ENCODE measurements at places on chromosomes 1 and 21.

DNA sequence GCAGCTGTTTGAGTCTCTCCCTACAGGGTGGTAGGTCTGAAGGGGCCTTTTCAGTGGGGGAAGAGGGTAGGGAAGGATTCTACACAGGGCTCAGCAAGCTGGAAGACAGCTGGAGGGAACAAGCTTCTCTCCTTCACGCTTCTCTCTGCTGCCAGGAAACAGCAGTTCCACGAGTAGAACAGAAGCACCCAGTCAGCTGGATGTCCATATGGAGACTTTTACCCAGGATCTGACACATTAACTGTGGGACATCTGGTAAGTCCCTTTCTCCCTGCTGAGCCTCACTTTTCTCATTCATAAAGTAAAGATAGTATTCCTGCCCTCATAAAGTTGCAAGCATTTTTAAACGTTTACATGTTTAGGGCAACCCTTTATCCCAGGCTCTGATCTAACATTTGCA is 280.3 kb downstream of the OMA1 start:
- DNase-seq = no peak

DNA sequence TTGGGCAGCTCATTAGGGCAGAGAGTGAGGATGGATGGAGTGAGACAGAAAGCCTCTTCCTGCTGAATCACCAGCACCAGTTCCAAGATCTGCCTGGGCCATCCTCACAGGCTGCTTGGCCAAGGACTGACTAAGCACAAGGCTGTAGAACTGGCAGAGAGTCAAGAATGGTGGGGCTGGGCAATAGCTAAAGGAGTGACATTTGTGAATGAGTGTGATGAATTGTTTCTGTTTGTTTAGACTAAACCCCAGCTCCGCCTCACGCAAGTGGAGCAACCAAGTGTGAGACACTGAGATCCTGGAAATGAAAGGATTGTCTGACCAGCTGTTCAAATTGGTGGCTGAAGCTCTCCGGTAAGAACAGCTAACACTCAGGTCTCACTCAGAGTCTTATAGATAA is 38.6 kb downstream of the BRINP2 start:
- no peak for DNase-seq

- DNase-seq = no peak
Measured at GRCh38 chr1:87318806-87319205, 9.9 kb upstream of the LMO4 start.

DNA sequence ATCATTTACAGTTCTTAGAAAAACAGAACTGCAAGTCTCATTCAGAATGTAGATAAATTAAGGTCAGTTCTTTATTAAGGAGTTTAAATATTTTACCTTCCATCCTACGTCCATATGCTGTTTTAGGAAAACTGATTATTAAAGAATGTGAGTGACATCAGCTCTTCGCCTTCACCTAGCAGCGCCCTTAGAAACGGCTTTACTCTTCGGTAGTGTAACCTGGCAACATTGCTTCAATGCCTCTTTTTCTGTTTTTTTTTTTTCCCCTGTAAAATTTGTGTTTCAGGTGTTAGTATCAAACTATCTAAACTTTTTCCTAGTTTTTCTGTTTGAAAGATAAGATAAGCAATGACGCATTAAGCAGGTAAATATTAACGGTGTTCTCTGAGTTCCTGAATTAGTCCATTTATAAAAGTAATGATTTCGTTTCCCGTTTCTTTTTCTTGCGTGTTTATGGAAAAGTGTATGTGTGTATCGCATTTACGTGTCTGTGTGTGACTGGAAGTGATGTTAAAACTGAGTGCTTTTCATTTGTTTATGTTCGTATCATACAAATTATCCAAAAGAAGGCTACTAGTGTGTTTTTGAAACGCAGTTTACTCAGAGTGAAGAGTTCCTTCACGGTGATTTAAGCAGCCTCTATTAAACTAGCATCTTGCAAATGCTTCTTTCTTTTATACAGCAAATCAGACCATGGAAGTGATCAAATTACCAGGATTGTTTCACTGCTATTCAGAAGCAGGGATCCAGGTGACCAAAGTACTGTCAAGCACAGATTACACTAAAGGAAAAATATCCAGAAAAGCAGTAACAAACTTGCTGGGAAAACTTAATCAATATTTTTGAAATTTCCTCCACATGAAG is 139.0 kb downstream of the SDCCAG8 start:
- DNase-seq = no peak

- DNase-seq = no peak
Measured at GRCh38 chr1:107963601-107964335, 1.2 kb downstream of the VAV3 start.

GRCh38 chr1:37290718-37291117 is 183.7 kb upstream of the ZC3H12A start:
- no peak for DNase-seq

DNA sequence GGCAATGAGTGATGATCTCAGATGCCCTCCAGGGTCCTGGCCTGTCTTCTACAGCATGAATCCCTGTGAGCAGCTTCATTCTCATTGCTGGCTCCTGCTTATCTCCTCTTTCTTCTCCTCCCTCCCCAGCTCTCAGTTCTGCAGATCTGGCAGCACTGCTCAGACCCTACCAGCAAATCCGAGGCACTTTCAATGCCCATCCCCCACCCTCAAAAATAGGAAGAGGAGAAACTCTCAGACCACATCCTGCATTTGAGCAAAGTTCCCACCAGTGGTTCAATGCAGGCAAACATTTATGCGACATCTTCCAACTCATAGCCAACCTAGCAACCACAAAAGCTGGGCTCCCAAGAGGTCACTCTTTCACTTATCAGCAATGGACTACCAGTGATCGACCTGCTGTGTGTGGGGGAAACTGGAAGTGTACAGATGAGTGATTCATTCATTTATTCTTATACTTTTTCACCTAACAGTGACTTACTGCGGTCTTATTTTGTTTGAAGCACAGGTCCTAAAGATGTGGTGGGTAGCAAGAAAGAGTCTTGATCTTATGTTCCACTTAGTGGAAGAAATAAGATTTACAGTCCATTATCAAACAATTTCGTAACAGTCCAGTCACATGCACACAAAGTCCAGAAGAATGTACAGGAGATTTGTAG is 5.8 kb upstream of the CHI3L2 start:
- no peak for DNase-seq

DNA sequence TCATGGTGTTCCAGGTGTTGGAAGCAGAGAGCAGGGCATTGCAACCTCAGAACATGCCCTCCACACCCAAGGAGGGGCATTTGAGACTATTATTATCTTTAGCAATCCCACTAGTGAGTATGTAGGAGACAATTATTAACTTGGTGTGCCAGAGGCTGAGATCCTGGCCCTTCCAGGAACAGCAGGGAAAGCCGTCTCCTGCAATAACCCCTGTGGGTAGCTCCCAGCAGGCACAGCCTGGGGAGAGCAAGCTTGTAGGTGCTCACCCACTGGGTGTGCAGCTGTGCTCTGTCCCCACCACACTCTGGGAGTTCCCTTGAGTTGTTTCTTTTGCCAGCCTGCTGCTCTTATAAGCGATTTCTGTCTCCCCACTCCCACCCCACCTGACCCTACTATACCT is 10.3 kb downstream of the CFAP107 start:
- no peak for DNase-seq

- peak; percentile 56 for DNase-seq
Measured at GRCh38 chr1:205791568-205792180, 16.4 kb upstream of the RAB29 start.

DNA sequence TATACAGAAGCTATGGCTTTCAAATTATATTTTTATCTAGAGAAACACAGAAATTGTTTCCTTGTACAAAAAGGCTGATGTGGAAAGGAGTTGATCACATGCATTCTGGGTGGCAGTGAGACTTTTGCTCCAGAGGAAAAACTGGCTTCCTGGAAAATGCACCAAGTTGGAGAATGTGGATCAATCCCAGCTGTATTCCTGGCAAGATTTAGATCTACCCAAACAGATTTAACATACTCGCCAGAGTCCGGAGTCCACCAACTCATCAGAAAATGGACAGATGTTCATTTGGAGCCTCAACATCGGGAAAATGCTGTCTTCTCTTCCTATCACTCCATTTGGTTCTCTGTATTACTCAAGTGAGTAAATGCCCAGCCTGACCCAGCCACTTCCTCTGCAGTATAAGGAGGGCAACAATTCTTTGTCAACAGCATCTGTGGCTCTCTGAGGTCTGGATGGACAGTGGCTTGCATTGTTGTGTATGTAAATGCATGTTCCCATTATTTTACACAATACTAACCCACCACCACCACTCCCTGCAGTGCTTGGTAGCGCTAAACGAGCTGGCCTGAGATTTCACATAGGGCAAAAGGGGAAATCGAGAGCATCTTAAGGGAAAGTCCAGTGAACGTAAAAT is 226.2 kb upstream of the IRF2BP2 start:
- no peak for DNase-seq

DNA sequence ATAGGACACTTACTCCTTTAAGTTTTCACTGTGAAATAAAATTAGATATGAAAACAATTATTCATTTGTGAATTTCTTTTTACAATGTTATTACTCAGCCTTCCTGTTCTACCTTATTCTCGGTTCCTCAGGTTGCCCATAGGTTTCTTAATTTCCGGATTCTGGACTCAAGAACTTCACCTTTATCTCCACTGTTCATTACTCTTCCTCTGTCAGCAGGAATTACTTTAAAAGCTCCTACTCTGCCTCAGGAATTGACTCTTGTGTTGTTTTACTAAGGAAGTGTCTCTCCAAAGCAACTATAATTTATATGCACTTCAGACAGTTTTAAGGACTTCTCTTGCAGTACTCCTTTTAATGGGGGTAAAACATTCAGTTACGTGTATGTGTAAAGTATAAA is 123.8 kb downstream of the OSBPL9 start:
- DNase-seq = no peak

DNA sequence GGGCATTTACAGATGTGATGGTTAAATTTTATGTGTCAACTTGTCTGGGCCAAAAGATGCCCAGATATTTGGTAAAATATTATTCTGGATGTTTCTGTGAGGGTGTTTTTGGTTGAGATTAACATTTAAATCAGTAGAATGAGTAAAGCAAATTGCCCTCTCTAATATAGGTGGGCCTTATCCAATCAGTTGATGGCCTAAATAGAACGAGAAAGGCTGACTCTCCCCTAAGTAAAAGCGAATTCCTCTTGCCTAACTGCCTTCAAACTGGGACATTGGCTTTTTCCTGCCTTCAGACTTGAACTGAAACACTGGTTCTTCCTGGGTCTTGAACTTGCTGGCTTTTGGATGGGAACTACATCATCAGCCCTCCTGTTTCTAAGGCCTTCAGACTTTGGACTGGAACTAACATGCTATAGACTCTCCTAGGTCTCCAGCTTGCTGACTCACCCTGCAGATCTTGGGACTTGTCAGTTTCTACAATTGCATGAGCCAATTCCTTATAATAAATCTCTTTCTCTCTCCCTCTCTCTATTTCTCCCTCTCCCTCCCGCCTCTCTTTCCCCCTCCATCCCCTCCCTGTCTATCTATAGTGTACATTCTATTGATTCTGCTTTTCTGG is 10.2 kb upstream of the NAV1 start:
- no peak for DNase-seq

GRCh38 chr1:184276416-184276815 is 110.4 kb upstream of the C1orf21 start:
- no peak for DNase-seq

DNA sequence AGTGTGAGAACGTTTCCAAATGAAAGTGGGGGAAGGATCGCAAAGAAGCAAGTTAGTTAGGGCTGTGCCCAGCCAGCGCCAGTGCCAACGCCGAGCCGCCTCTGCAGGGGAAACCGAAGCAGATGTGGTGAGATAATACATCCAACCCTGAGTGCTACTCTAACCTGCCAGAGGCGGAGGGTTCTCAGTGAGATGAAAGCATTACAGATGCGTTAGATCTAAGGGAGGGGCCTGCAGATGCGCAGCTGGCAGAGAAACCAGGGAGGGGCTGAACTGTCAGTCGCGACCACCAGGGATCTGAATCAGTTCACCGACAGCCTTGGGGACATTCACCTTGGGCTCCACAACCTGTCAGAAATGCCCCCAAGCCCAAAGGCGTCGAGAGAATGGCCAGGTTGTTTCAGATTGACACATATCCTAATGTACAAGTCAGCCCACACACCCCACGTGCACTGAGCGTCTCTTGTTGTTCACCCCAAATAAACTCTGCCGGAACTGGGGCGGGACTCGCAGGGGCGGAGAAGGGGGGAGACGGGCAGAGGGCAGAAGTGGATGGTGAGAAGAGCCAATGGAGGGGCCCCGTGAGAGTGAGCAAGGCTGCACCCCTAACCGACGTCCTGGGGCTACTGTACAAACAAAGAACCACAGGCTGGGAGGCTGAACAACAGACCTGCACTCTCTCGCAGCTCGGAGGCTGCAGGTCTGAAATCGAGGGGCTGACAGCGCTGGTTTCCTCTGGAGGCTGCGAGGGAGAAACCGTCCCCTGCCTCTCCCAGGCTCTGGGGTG is 8.7 kb upstream of the UMODL1 start:
- DNase-seq = peak; percentile 35

DNA sequence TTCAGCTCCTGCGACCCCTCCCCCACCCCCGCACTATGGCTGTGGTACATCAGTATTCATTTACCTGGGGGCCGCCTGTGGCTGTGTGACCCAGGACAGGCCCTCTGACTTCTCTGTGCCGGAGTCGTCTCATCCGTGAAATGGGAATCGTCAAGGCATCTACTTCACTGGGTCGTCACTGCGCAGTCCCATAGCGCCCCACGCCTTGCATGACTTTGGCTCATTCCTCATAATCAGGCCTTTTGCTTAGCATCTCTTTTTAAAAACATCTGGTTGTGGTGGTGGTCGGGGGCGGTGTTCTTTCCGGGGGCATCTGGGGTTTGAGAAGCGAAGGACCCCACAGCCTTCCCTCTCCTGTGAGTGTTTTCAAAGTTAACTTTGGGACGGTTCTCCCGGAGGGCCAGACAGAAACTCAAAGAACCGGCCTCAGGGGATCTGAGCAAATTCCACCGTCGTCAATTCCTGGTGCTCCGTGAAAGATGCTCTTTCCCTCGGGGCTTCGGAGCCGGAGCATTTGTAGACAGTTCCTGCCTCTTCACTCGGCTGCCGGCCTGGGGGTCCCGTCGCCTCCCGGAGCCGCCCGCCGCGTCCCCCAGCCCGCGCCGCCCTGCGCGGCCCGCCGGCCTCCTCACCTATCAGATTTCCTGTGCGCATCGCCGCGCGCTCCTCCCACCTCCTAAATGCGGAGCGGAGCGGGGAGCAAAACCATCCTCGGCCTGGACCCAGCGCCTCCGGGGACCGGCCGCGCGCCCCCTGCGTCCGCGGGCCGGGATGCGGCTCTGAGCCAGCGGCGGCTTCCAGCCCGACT is at the start of gene B3GALT5:
B3GALT5 (plus strand) TSS at position 708 of the 808 bp plus-strand sequence. CDS start 47,620 bp downstream, outside the sequence.
- peak; percentile 28 for DNase-seq

DNA sequence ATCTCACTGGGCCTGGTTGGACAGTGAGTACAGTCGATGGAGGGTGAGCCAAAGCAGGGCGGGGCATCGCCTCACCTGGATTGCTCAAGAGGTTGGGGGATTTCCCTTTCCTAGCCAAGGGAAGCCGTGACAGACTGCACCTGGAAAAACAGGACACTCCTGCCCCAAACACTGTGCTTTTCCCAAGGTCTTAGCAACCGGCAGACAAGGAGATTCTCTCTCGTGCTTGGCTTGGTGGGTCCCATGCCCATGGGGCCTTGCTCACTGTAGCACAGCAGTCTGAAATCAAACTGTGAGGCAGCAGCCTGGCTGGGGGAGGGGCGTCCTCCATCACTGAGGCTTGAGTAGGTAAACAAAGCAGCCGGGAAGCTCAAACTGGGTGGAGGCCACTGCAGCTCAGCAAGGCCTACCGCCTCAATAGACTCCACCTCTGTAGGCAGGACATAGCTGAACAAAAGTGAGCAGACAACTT is 11.3 kb downstream of the C1orf105 start:
- no peak for DNase-seq

- DNase-seq = peak; percentile 45
Measured at GRCh38 chr1:156052862-156053767, 483 bp downstream of the UBQLN4 start.
